ENCODE measurements at places on chromosomes 2 and 18.

GRCh38 chr2:33477473-33478468 is 1.3 kb downstream of the RASGRP3 start:
- H3K27me3 ChIP-seq = no peaks in the 10 kb centered on the region
- peak overlapping the region; percentile 99 for H3K4me3 ChIP-seq
- peak overlapping the region; percentile 99 for H3K27ac ChIP-seq
- peaks cover 72% of the 10 kb centered on the region for H3K4me1 ChIP-seq

- no peak overlapping the region for H3K4me3 ChIP-seq
- H3K27me3 ChIP-seq = no peaks in the 10 kb centered on the region
- peaks cover 6% of the 10 kb centered on the region for H3K36me3 ChIP-seq
- DNase-seq = no peak
These were observed 303.9 kb downstream of the LRATD1 start for GRCh38 chr2:14936426-14936825.

DNA sequence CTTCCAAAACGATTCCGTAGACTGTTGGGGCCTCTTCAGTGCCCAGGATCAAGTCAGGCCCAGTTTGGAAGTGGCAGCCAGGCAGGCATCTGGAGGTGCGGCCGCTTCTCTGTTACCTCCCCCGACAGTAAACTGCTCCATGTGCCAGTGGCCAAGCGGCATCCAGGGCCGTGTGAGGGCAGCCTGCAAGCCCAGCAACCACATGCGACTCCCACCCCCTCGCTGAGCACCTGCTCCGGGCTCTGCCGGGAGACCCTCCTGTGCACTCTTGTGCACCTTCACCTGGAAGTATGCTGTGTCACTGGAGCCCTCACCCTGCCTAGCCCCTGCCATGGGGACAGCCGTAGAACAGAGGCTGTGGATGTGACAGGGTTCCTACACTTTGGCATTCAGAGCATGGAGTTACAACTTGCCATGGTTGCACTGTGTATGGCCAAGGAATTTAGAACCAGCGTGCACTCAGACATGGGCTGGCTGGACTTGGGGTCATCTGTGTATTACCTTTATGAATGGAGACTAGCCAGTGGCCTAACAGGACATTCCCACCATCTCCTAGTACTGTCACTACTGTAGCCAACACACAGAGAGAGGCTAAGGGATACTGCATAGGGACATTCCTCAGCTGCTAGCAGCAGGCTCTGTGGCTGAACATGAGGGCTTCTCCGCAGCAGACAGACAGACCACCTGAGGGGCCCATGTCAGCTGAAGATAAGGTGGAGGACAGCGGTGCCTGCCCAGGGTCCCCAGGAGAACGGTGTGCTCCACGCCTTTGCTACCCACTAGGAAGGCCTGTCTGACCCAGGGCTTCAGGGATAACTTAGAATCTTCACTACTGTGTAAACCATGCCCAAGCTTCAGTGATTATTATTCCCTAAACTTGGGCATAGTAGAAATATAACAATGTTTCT is 25.0 kb upstream of the FAHD2A start:
- no peaks in the 10 kb centered on the region for H3K4me1 ChIP-seq
- H3K27me3 ChIP-seq = peaks cover 22% of the 10 kb centered on the region
- no peak for DNase-seq
- H3K36me3 ChIP-seq = no peaks in the 10 kb centered on the region
- H3K4me3 ChIP-seq = no peak overlapping the region

DNA sequence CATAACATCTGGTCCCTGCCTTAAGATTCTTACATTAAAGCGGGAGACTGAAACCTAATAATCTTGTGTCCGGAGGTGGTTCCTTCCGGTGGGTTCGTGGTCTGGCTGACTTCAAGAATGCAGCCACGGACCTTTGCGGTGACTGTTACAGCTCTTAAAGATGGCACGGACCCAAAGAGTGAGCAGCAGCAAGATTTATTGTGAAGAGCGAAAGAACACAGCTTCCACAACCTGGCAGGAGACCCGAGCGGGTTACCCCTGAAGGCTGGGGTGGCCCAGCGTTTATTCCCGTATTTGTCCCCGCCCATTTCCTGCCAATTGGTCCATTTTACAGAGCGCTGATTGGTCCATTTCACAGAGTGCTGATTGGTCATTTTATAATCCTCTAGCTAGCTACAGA is 122.3 kb upstream of the SIX2 start:
- peaks cover 37% of the 10 kb centered on the region for H3K4me1 ChIP-seq
- H3K36me3 ChIP-seq = no peaks in the 10 kb centered on the region
- peak overlapping the region; percentile 31 for H3K4me3 ChIP-seq
- DNase-seq = no peak
- no peaks in the 10 kb centered on the region for H3K27me3 ChIP-seq
- H3K27ac ChIP-seq = no peak overlapping the region

DNA sequence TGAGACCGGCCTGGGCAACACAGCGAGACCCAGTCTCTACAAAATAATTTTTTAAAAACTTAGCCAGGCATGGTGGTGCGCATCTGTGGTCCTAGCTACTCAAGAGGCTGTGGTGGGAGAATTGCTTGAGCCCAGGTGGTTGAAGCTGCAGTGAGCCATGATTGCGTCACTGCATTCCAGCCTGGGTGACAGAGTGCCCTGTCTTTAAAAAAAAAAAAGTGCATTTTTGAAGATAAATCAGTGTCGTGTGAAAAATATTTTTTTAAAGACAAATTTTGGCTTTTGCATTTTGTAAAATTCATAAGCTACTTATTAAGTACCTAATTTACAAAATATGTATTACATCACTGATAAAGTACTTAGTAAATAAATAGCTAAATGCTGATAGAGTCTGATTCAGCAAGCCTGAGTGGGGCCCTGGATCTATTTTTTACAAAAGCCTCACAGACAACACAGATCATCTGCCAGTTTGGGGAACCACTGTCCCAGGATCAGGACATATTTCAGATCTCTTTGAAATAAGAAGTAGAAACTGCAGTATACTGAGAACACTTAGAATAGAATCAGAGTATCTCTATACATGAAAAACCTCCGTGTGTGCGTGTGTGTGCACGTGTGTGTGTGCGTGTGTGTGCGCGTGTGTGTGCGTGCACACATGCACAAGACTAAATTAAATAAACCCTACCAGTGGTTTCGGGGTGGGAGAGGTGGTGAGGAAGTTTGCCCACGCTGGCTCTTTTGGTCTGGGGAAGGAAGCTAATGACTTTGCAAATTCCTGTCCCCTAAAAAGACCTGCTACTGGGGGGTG is 61.6 kb downstream of the AAK1 start:
- peaks cover 12% of the 10 kb centered on the region for H3K27me3 ChIP-seq
- H3K4me3 ChIP-seq = peak overlapping the region; percentile 9
- H3K36me3 ChIP-seq = peaks cover 4% of the 10 kb centered on the region
- H3K4me1 ChIP-seq = peaks cover 9% of the 10 kb centered on the region
- no peak for DNase-seq
- H3K27ac ChIP-seq = peak overlapping the region; percentile 52

DNA sequence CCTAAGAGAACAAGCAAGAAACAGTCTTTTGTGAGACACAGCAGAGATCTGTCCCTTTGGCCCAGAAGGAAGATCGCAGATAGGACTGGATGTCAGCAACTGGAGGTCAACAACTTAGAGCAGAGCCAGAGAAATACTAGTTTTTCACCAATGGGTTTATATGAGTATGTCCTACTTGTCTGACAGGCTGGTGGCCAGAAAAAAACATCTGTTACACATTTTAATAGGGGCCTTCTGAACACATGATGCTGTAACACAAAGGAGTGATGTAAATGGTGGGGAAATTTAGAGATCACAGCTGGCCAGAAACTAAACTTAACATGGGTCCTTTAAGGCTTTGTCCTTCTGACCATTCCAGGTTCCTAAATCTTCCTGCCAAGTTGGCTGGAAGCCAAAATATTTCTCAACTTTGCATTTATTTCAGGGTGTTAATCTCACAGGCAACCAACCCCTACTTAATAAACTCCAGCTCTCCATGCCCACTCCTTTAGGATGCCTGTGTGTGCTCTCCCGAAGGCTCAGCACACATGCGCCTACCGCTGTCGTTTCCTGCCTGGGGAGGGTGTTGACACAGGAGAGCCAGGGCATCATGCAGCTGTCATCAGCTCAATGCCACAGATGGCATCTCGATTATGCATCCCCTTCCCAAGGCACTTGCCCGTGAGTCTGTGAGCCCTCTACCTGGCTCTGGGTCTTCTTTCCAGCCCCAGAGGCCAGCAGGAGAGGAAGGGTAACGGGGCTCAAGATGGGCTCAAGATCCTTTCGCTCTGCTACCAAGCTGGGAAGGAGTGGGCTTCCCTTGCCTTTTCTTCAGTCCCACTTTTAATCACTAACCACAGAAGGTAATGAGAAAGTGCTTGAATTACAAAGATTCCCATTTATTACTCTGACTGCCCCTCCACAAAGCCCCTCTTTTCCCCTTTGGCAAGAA is 252.5 kb downstream of the ETAA1 start:
- H3K27ac ChIP-seq = no peak overlapping the region
- no peak overlapping the region for H3K4me3 ChIP-seq

- H3K4me3 ChIP-seq = no peak overlapping the region
- H3K27me3 ChIP-seq = peaks cover 4% of the 10 kb centered on the region
- H3K4me1 ChIP-seq = no peaks in the 10 kb centered on the region
- no peaks in the 10 kb centered on the region for H3K36me3 ChIP-seq
- DNase-seq = no peak
These were observed 247.8 kb downstream of the DOK6 start for GRCh38 chr18:69648486-69648885.

GRCh38 chr18:43869451-43870008 is 592.2 kb upstream of the SYT4 start:
- H3K4me3 ChIP-seq = no peak overlapping the region
- no peaks in the 10 kb centered on the region for H3K36me3 ChIP-seq
- no peaks in the 10 kb centered on the region for H3K4me1 ChIP-seq

- H3K36me3 ChIP-seq = peaks cover 15% of the 10 kb centered on the region
- H3K27me3 ChIP-seq = no peaks in the 10 kb centered on the region
- peaks cover 95% of the 10 kb centered on the region for H3K4me1 ChIP-seq
- DNase-seq = peak; percentile 91
- peak overlapping the region; percentile 72 for H3K4me3 ChIP-seq
These were observed 50.7 kb downstream of the LBH start for GRCh38 chr2:30282081-30282480.

GRCh38 chr2:159785195-159785594 is 12.8 kb downstream of the CD302 start:
- no peaks in the 10 kb centered on the region for H3K27me3 ChIP-seq
- H3K27ac ChIP-seq = no peak overlapping the region
- peaks cover 4% of the 10 kb centered on the region for H3K4me1 ChIP-seq
- no peaks in the 10 kb centered on the region for H3K36me3 ChIP-seq
- H3K4me3 ChIP-seq = no peak overlapping the region

DNA sequence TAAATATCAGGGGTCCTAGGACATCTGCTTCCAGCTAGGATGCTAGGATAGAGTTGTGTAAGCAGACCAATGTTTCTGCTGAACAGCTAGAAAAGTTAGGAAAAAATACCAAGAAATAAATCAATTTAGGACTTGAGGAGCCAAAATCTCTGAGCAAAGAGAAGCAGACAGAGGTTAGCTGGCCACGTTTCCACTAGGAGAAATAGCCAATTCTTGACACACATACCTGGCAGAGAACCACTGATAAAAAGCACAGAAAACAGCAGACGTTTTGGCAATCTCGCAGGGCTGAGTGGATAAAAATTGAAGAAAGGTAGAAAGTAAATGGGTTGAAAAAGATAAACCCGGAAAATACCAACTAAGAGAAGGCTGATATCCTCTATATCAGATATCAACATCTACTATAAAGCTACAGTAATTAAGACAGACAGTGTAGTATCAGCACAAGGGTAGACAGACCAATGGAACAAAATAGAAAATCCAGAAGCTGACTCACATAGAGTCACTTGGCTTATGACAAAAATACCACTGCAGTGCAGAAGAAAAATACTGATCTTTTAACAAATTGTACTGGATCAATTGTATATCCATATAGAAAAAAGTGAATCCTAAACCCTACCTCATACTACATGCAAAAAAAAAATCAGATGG is 306.1 kb upstream of the KLHL29 start:
- no peak overlapping the region for H3K27ac ChIP-seq
- H3K4me3 ChIP-seq = no peak overlapping the region
- no peak for DNase-seq
- H3K27me3 ChIP-seq = peaks cover 5% of the 10 kb centered on the region
- H3K36me3 ChIP-seq = no peaks in the 10 kb centered on the region
- no peaks in the 10 kb centered on the region for H3K4me1 ChIP-seq

DNA sequence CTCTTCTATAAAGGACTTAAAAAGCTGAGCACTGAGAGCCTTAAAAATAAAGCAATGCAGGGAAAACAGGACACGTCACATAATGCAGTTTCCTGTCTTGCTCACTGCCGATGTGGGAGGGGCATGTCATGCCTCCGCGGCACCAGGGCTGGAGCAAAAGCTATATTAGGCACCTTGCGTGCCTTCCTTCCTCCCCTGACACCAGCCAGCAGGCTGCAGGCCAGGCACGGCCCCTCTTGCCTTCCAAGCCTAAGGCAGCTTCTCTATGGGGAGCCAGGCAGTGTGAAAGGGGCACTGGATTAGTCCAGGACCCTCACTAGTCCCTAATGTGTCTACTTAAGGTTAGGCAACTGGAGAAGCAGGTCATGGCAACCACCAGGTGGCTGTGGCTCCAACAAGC is 26.3 kb downstream of the MRPL35 start:
- no peaks in the 10 kb centered on the region for H3K36me3 ChIP-seq
- peaks cover 4% of the 10 kb centered on the region for H3K27me3 ChIP-seq
- peaks cover 38% of the 10 kb centered on the region for H3K4me1 ChIP-seq

DNA sequence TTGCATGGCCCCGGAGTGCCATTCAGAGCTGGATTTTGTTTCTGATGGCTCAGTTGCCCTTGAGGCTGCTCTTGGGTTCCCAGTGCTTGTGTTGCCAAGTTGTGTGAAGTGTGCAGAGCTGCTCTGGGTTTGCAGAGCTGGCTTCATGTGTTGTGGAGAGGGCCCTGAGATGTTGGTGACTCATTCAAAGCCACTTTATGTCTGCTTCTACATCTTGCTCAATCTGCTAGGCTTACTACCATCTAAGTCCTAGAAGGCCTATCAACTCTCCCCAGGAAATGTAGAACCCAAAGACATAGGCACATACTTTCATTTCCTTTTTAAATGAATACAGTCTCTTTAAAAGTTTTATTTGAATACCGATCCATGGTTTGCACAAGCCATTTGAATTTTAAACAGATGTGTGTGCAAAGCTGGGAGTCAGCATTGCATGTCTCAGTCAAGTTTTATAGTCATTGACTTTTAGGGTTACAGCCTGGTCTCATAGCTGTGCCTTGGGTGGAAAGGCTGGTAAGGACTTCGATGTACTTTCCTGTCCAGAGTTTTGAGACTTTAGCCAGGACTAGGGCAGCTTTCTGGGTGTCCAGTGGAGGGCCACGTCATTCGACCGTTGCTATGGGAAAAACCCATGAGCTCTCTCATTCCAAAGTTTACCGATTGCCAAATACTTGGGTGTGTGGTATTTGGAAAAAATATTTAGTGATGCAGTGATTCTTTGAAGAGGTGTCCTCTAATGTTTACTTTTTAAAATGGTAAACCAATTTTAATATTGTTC is 105.0 kb downstream of the LTBP1 start:
- DNase-seq = no peak
- H3K27ac ChIP-seq = no peak overlapping the region
- no peaks in the 10 kb centered on the region for H3K4me1 ChIP-seq
- no peak overlapping the region for H3K4me3 ChIP-seq

GRCh38 chr2:38778687-38779082 is 675 bp downstream of the GEMIN6 start:
- peak overlapping the region; percentile 98 for H3K4me3 ChIP-seq
- H3K27ac ChIP-seq = peak overlapping the region; percentile 98
- H3K4me1 ChIP-seq = peaks cover 13% of the 10 kb centered on the region
- DNase-seq = no peak
- peaks cover 8% of the 10 kb centered on the region for H3K36me3 ChIP-seq
- H3K27me3 ChIP-seq = peaks cover 18% of the 10 kb centered on the region

GRCh38 chr2:231926761-231927565 is 767 bp upstream of the NPPC start:
- peaks cover 9% of the 10 kb centered on the region for H3K4me1 ChIP-seq
- no peak for DNase-seq
- H3K4me3 ChIP-seq = peak overlapping the region; percentile 80

GRCh38 chr2:96254571-96254970 is 11.2 kb downstream of the TMEM127 start:
- H3K4me1 ChIP-seq = peaks cover 49% of the 10 kb centered on the region
- H3K27ac ChIP-seq = peak overlapping the region; percentile 77
- no peaks in the 10 kb centered on the region for H3K27me3 ChIP-seq
- H3K36me3 ChIP-seq = peaks cover 26% of the 10 kb centered on the region

Data from naive B cell (primary cell).